Naive thymus-derived CD4-positive, alpha-beta T cell (primary cell): ENCODE measurements at places on chromosomes 2 and 18.

DNA sequence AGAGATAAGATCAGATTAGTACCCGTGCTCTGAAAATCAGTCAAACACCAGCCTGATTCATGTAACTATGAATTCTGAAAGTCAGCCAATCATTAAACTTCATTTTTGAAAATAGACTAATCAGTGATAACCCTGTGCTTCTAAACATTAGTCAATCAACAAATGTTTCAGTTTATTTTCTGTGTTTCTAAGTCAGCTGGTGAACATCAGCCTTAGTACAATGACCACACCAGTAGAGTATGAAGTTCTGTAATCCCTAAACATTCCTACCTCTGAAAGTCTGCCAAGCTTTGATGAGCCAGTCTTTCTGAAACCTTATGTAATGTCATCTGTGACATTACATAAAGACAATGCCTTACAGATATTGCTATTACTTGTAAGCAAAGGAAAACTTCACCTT, 807.4 kb upstream of the CRIM1 start:
- DNase-seq = no peak

- DNase-seq = no peak
Measured at GRCh38 chr2:190418727-190419126, 10.6 kb downstream of the MFSD6 start.

GRCh38 chr2:186065491-186065890, 326.9 kb downstream of the FSIP2 start:
- no peak for DNase-seq

DNA sequence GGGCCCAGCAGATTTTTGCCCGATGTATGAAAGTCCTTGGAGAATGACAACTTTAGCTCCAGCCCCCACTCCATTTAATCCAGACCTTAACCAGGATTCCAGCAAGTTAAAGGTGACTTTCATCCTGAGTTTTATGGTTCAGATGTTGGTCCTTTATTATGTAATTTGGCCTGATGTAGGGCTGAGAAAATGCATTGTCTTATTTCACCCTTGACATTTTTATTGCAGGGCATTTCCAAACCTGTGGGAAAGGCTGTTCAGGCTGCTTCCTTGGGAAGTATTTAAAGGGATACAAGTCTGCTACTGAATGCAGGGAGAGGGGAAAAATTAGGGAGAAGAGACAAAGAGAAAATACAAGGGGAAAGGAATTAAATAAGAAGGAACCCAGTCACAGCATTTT, 48.8 kb downstream of the ASB1 start:
- no peak for DNase-seq

- DNase-seq = no peak
Measured at GRCh38 chr2:209160800-209161588, 262.9 kb upstream of the MAP2 start.

GRCh38 chr2:69505710-69506109, 68.5 kb upstream of the NFU1 start:
- no peak for DNase-seq

GRCh38 chr2:173231465-173231864, 123.2 kb upstream of the CDCA7 start:
- DNase-seq = no peak

GRCh38 chr2:29747786-29748470, 173.5 kb downstream of the ALK start:
- no peak for DNase-seq

- DNase-seq = no peak
Measured at GRCh38 chr2:55811048-55811447, 112.5 kb downstream of the EFEMP1 start.

- no peak for DNase-seq
Measured at GRCh38 chr2:226622484-226622883, 177.1 kb downstream of the IRS1 start.

DNA sequence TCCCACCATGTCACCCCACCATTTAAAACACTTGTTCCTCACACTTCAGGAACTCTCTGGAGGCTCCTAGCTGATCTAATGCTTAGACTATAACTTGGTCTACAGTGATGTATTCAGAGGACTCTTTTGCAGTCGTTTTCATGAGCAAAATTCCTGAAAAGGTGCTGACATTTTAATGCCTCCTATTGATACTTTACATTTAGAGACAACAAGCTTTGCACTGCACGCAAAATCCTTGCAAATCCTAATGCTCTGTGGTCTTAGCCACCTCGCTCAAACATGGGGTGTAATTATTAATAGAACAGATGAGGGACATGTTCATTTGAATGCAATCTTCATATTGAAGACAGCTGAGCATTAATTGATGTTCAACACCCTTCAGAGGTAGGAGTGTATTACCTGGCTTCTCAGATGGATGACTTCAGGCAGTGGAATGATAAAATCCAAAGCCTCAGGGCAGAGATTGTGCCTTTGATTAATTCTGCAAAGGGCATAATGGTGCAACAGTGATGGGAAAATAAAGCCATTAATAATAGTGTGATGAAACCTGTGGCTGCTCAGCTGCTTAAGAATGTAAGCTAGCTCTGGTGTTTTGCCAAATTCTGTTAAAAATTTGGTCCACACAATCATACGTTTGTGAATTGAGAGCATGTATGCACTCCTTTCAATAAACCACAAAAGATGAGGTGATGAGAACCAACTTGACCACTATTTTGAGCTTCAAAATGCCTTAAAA, 5.4 kb downstream of the CTAGE1 start:
- no peak for DNase-seq

GRCh38 chr2:160742667-160743066, 249.1 kb upstream of the RBMS1 start:
- no peak for DNase-seq

GRCh38 chr18:62279561-62279960, 45.5 kb upstream of the TNFRSF11A start:
- DNase-seq = no peak

- no peak for DNase-seq
Measured at GRCh38 chr18:75544051-75544481, 116.6 kb upstream of the SMIM21 start.

- DNase-seq = no peak
Measured at GRCh38 chr18:48575301-48575657, 36.4 kb downstream of the CTIF start.

DNA sequence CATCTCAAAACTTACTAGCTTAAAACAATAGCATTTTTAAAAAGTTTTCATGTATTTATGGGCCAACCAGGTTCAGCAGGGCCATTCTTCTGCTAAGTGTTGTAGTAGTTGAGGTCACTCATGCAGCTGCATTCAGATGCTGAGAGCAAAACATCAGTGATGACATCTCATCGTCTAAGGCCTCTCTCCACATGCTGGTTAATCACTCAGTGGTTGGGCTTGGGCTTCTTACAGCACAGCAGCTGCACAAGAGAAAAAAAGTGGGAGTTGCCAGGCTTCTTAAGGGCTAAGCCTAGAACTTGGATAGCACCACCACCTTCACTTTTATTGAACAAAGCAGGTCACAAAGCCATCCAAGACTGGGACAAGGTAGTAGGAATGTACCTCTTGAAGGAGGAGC, 190.3 kb downstream of the IRS1 start:
- DNase-seq = no peak

DNA sequence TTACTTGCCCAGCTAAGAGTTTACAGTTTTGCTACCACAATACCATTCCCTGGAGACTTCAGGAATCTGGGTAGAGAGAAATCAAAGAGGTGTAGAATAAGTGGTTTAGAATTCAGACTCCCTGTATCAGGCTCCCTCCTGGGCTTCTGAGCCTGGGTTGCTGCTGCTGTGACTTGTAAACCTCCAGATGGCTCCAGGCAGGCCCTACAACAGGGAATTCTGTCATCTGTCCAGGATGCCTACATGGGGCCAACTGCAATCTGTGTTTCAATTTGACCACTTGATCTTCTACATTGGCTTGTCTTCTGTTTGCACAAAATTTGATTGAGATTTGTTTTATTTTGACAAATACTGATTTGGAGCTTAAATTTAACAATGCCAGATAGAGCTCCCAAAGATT, 183.9 kb downstream of the RAD51AP2 start:
- no peak for DNase-seq

DNA sequence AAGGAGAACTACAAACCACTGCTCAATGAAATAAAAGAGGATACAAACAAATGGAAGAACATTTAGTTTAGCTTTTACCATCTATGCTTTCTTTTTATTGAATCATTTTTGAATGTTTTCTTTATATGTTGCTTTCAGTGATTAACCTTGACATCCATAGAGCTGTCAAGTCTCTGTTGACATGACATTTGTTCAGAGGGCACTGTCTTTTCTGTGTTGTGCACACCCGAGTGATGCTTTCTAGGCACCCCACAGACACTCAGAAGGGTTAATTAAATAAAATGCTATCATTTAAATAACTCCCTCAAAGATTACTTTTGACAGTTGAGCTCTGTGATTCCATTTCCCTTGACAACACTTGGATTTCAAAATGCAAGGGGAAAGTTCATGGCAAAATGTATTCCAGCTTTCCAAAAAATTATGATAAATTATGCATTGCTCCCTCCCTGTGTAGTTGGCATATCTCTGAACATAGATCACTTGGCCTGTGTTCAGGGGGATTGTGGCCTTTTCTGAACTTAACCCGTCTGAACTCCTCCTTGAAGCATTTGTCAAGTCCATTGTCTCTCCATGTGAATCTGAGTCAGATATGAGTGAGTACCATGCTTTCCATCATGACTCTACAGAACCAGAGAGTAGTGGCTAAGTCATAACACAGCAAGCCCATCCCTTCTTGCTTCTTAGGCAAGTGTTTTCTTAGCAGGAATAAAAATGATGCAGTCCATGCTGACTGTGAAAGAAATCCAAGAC, 372.6 kb downstream of the RPRM start:
- DNase-seq = no peak

DNA sequence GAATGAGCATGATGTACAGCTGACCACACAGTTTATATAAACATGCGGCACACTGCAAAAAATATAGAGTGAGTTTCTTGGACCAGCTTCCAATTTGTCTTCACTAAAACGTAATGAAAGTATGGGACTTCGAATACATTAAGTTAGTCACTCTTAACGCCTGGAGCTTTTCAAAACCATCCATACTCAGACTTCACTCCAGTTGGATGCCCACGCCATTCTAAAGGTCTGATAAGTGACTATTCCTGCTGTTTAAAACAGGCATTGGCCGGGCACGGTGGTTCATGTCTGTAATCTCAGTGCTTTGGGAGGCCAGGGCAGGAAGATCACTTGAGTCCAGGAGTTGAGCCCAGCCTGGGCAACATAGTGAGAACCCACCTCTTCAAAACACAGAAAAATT, 84.6 kb downstream of the MYL12B start:
- DNase-seq = no peak

DNA sequence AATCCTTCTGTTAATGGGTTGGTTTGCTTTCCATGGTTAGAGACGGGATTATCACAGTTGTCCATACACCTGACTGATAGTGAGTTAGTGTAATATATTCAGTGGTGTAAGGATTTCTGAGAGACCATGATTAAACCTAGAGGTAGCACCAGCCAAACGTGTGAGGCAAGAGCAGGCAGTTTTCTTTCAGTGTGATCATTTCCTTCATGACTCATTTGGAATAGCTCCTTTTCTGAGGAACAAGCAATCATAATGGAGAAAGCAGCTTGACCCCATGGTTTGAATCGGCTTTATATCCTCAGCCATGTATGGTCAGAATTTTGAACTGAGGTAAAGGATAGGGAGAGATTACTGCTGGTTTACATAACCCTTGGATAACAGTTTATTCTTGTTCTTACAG, 2.9 kb downstream of the MXD1 start:
- no peak for DNase-seq

- DNase-seq = no peak
Measured at GRCh38 chr2:174485788-174486562, 854 bp downstream of the GPR155 start.

DNA sequence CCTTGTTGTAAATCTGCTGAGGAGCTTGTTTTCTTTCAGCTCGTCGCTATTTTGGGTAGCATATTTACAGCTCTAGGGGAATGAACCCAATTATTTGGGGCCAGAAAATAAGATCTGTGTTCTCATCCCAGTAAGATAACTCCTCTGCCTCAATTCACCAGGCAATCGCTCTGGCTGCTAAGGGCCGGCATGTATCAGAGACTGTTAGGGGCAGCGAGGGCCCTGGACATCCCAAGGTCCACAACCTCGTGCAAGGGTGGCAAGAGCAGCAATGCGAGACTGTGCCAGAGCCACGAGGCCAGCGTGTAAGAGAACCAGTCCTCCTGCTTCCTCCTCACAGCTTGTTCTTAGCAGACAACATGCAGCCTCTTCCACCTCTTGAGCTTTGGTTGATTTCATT, 66.1 kb downstream of the DDX1 start:
- DNase-seq = no peak

- DNase-seq = no peak
Measured at GRCh38 chr2:37856101-37856751, 68.9 kb upstream of the RMDN2 start.

- no peak for DNase-seq
Measured at GRCh38 chr2:25587361-25587760, 86.0 kb downstream of the DTNB start.

DNA sequence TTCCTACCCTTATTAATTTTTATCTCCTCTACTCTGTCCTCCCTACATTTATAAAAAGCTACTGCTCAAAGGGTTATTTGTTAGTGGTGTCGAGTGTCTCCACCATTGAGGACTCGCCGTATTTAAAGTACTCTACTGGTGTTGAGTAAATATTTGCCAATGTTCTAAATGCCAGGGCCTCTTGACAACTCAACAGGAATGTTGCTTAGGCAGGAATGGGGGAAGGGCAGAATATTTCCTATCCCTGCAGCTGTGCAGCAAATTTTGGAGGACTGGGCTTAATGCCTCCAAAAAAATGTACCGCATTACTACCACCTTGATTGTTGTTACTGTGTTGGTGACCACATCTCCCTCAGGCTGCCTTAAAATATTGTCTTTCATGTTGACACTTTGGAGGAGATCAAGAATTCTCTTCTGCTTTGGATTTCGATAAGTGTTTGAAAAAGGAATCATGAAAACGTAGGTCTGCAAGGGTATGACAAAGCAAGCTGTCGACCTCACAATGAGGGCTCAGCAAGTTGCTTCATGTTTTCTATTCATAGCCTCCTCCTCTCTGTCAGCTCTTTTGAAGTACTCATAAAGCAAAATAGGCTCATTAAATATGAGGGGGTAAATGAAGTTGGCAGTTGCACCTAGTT, 84.3 kb downstream of the EFEMP1 start:
- no peak for DNase-seq

DNA sequence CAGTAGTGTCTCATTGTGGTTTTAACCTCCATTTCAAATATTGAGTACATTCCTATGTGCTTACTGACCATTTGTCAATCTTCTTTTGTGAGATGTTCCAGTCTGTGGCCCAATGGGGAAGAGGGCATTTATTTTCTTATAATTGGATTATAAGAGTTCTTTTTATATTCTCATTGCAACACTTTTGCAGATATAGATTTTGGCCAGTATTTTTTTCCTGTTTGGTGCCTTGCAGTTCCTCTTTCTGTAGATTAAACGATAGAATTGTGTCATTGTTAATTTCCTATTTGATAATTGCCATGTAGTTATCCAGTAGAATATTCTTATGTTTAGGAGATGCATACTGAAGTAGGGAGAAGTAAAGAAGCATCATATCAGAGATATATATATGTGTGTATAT, 56.4 kb upstream of the CYTIP start:
- DNase-seq = no peak

- no peak for DNase-seq
Measured at GRCh38 chr2:202149155-202149762, 76.2 kb downstream of the KIAA2012 start.

GRCh38 chr18:56289381-56289780, 349.0 kb downstream of the TXNL1 start:
- DNase-seq = no peak

GRCh38 chr2:142112757-142113221, 18.0 kb downstream of the LRP1B start:
- DNase-seq = no peak
